Mesothelial cell of epicardium (in vitro differentiated cells): ENCODE measurements at places on chromosomes 7 and 10. TPM values are rescaled to one million over a fixed set of nuclear protein-coding genes. Genes with fewer than 3 reads are reported as not detected.

GRCh38 chr10:80855348-80855971 lies 317.8 kb downstream of the SH2D4B start:
- peaks cover 3% of the 10 kb centered on the region for H3K27me3 ChIP-seq
- H3K4me1 ChIP-seq = no peaks in the 10 kb centered on the region
- H3K4me3 ChIP-seq = no peak overlapping the region
- peak; percentile 42 for DNase-seq
- no peaks in the 10 kb centered on the region for H3K36me3 ChIP-seq
- no peak overlapping the region for H3K27ac ChIP-seq

DNA sequence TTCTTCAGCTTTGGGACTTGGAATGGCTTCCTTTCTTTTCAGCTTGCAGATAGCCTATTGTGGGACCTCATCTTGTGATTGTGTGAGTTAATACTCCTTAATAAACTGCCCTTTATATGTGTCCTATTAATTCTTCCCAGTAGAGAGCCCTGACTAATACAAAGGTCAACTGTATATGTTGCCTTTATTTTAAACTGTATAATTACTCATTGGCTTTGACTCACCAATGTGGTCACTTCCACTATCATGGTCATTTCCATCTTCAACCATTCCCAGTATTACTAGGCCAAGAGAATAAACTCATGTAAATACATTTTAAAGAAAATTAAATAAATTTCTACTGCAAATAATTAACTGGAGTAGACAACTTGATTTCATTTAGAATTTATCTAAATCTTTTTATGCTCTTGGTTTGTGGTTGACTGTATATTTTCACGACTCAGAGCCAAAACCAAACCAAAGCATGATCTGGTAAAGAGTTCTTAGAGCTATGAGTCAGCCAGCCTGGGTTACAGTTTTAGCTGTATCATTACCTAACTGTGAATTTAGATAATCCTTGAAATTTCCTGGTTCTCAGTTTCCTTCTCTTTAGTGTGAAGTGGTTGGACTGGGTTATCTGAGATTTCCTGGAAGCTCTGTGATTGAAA lies 188.4 kb downstream of the PPP1R3A start:
- H3K27me3 ChIP-seq = peaks cover 5% of the 10 kb centered on the region
- no peak overlapping the region for H3K4me3 ChIP-seq
- no peaks in the 10 kb centered on the region for H3K36me3 ChIP-seq
- no peak for DNase-seq

GRCh38 chr10:118333871-118334270 lies 8.3 kb downstream of the FAM204A start:
- no peak overlapping the region for H3K27ac ChIP-seq
- no peaks in the 10 kb centered on the region for H3K27me3 ChIP-seq
- no peak for DNase-seq
- H3K4me3 ChIP-seq = no peak overlapping the region

GRCh38 chr10:86264481-86265231 lies 101.9 kb downstream of the GRID1 start:
- peaks cover 80% of the 10 kb centered on the region for H3K27me3 ChIP-seq
- peak; percentile 32 for DNase-seq
- H3K27ac ChIP-seq = no peak overlapping the region
- no peaks in the 10 kb centered on the region for H3K36me3 ChIP-seq
- H3K4me1 ChIP-seq = no peaks in the 10 kb centered on the region

DNA sequence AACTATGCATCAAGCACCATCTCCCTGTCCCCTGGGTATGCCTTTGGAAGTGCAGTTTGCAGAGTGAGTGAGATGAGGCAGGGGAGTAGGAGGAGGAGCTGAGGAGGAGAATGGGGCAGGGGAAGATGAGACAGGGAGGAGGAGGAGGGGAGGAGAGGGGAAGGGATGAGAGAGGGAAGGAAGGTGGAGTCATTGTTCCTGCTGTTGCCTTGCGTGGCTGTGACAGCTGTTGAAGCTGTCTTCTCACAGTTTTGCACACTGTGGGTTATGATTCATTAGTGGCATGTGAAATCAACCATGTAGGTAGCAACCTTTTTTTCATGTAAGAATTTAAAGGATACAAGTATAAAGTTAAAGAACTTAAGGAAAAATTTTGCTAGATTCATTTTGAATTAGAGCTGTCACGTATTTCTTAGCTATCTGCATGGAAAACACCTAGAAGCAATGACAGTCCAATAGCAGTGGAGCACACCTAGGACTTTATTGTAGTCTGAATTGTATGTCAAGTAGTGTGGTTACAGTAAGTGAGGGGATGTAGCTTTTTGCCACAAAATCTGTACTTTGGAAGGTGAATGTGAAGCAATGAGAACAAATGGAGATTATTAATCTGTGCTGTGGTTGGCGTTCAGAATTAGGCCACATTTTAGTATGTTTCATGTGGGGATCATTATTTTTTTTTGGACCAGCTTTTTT lies 21.7 kb downstream of the CCM2 start:
- H3K36me3 ChIP-seq = peaks cover 38% of the 10 kb centered on the region
- no peak overlapping the region for H3K27ac ChIP-seq
- no peaks in the 10 kb centered on the region for H3K27me3 ChIP-seq
- H3K4me3 ChIP-seq = no peak overlapping the region
- no peaks in the 10 kb centered on the region for H3K4me1 ChIP-seq
- no peak for DNase-seq

GRCh38 chr7:44760034-44760580 lies 11.5 kb downstream of the ZMIZ2 start:
- no peaks in the 10 kb centered on the region for H3K27me3 ChIP-seq
- peaks cover 20% of the 10 kb centered on the region for H3K36me3 ChIP-seq
- DNase-seq = no peak
- H3K27ac ChIP-seq = no peak overlapping the region

- H3K4me3 ChIP-seq = no peak overlapping the region
- H3K27me3 ChIP-seq = peaks cover 4% of the 10 kb centered on the region
- no peaks in the 10 kb centered on the region for H3K36me3 ChIP-seq
- H3K27ac ChIP-seq = no peak overlapping the region
These were observed 513.8 kb downstream of the MAGI2 start for GRCh38 chr7:78939669-78940068.

TAC1 gene
- 0.36 to 0.63 TPM in 2 of 3 replicates, not detected in the other for total RNA-seq

CCDC172 gene
- not detected in 3 replicates for total RNA-seq

GPR146 gene
- total RNA-seq = 1.0 to 1.6 TPM (median 1.0 TPM) in 3 replicates

OR2A12 gene
- total RNA-seq = not detected in 3 replicates
